ENCODE measurements at places on chromosomes 4 and X.

DNA sequence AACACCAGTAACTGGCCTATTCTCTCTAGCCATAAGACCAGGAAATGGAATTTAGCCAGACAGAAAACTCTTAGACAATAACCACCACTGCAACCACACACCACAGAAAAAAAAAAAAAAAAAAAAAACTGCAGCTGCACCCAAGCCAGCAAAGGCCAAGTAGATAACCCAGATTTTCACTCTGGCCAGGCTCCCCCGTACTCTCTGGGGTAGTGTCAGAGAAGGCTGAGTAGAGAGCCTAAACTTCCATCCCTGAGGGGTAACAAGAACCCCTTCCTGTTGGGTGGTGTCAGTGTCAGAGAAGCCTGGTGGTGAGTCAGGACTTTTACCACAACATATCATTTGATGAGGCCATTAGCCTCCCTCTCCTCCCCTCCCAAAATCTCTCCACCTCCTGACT, 5.6 kb upstream of the DLG3 start:
- no peak for DNase-seq

DNA sequence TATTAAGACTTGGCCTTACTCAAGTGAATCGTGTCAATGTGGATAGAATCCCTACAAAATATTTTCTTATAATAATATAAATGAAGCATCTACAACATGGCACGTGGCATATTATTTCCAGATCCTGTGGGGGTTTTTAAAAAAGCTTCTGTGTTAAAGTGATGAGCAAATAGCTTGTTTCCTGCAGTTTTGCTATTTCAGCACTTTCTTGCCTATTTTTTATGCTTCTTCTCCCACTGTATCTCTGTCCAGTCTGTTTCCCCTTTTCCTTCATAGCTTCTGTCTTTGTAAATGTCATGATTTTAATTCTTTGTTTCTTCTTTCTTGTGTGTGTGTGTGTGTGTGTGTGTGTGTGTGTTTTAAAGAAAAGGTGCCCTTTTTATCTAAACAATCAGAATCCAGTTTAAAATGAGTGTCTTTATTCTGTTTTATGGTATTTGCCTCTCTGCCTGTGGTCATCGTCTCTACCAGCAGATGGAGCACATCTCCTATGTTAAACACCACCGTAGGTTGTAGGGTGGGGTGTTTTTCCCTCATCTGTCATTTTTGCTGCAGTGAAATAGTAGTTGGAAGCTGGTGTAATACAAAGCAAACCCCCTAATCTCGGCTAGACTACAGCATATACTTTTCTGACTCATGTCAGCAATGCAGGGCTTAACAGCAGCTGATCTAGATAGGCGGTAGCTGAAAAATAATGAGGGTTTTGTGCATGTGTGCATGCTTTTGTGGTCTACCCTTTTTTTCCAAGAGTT, 33.1 kb downstream of the FTHL17 start:
- DNase-seq: no peak

GRCh38 chrX:37776987-37777325, 2.9 kb upstream of the CYBB start:
- no peak for DNase-seq

DNA sequence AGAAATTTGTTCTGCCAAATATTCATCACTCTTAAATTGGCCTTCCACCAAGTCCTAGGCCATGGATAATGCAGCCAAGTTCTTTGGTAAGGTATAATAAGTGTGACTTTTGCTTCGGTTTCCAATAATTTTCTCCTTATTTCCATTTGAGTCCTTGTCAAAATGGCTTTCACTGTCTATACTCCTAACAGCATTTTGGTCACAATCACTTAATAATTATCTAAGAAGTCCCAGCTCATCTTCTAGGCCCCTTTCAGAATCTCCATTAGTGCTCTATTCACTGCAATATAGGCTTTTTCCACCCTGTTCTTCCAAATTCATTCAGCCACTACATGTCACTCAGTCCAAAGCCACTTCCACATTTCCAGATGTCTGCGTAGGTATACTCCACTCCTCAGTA, 51.0 kb upstream of the SPIN4 start:
- no peak for DNase-seq

GRCh38 chr4:184536881-184537248, 62.5 kb upstream of the IRF2 start:
- no peak for DNase-seq

GRCh38 chr4:39933671-39934590, 43.8 kb downstream of the PDS5A start:
- DNase-seq: no peak

GRCh38 chr4:168673476-168673875, 176.6 kb downstream of the PALLD start:
- DNase-seq: no peak

GRCh38 chr4:151257704-151258103, 19.3 kb upstream of the PRSS48 start:
- no peak for DNase-seq

GRCh38 chr4:40448875-40449274, 113.7 kb downstream of the CHRNA9 start:
- DNase-seq: no peak

GRCh38 chrX:80765220-80765625, 44.5 kb downstream of the BRWD3 start:
- DNase-seq: no peak

DNA sequence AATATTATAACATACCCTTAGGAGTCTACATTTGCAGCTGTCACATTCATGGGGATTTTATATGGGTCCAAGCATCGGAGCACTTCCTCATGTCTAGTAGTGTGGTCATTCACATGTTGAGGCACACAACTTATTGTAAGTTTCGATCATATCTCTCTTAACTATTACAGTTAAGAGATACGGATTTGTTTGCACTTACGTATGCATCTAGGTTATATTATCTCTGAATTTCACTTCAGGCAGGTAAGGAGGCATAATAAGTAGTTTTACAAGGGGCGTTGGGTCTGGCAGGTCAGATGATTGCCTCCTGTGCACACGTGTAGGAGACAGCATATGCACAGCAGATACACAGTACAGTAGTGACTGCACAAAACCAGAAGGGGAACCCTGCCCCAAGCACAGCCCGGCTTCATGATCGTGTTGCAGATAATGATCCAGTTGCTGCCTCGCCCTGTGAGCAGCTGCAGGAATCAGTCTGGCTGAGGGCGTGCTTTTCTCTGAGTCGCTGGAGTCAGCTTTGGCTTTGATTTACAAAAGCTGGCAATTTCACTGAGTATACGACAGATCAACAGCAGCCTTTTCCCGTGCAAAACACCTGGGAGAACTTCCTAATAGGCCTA, 302.9 kb upstream of the GATB start:
- no peak for DNase-seq

DNA sequence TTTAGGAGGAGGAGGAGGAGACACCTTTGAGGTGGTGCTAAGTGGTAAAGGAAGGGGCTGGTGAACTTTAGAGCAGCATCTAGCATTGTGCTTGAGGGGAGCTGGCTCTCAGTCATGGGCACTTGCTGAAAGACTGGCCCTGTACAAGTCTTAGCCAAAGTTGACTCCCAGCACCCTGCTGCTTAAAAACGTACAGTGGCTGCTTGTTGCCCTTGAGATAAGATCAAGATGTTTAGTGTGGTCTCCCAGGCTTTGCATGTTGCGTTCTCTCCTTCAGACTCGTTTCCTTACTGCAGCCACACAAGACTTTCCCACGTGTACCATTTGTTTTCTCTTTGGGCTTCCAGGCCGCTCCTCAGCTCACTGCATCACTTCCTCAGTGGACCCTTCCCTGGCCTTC, 1.8 kb downstream of the MED28 start:
- DNase-seq: no peak

GRCh38 chr4:140691369-140691768, 64.8 kb downstream of the TBC1D9 start:
- DNase-seq: no peak

DNA sequence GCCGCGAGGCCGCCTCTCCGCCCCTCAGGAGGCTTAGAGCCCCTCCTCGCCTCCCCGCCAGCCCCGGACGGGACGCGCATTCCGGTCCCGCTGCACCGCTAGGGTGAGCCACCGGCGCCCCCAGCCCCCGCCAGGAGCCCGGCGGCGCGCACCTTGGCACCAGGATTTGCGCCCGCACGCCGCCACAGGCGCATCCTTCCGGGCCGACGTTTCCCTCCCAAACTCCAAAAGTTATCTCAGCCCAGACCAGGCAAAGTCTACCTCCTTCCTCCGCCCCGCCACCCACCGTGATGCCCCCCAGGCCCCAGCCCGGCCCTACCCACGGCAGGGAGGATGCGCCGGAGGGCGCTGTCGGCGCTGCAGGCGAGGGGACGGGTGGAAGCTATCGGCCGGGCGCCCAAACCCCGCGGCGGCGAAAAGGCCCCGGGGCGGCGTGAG, 538 bp downstream of the SCML2 start:
- no peak for DNase-seq

- DNase-seq: no peak
These were observed 576.0 kb downstream of the DACH2 start for GRCh38 chrX:86724277-86724676.

DNA sequence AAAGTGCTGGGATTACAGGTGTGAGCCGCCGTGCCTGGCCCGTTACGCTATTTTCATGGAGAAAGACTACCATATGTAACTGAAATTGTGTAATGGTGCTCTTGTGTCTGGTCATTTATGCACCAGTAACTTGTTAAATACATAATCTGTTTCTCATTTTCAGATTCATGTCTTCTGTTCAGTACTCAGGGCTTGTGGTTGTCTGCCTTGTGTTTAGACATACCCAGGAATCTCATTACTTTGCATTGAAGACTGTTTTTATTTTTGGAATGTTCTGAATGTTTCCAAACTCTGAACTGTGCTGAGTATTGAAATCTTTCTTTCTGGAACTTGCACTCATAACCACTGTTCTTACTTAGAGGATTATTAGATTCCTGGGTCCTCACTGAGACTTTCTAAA, 52.8 kb downstream of the PDLIM5 start:
- DNase-seq: no peak

DNA sequence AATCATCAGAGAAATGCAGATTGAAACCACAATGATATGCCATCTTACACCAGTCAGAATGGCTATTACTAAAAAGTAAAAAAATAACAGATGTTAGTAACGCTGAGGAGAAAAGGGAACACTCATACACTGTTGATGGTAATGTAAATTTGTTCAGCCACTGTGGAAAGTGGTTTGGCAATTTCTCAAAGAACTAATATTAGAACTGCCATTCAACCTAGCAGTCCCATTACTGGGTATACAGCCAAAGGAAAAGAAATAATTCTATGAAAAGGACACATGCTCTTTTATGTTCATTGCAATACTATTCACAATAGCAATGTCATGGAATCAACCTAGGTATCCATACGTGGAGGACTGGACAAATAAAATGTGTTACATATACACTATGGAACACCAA, 566.3 kb downstream of the STPG2 start:
- no peak for DNase-seq

DNA sequence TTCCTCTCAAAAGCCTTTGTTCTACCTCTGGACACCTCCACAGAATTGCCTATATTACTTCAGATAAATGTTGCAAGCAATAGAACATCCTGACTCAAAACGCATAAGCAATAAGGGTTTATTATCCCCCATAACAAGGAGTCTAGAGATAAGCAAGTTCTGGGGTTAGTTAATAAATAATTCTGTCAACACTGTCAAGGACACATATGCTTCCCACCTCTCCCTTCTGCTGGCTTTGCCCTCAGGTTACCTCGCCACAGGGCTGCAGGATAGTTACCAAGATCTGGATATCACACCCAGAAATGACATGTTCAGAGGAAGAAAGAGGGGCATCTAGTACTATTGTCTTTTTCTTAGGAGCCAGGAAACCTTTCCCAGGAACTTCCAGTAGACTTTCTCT, 14.0 kb upstream of the DUSP21 start:
- DNase-seq: no peak

DNA sequence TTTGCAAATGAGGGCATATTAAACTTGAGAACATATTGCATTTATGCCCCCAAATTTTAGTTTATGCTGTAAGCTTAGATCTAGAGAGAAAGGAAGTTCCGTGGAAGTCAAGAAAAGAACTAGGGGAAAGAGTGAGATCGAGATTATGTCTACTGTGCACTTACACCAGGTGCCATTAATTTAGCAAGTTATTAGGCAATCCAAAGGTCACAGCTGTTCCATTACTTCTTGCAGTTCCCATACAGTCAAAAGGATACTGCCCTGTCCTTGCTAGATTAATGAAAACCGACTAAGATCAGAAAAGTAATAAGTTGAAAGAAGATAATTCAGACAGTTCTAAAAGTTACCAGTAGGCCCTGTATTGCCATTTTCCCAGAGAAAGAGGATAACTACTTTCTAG, 49.3 kb upstream of the SLC7A11 start:
- DNase-seq: no peak

DNA sequence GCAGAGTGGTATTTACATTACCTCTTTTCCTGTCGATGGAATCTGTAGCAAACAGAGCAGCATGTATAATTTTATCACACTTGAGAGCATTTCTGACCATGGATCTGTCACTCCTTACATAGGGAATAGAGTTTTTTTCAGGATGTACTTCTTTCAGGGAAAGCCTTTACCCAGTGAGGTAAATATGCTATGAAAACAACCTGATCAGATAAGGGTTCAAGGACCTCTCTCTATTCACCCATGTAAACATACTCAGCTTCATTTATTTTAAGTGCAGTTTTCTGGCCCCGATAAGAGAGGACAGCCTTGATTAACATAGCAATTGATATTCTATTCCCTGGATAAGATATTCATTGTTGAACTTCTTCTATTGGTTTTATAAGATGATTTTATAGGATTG, 87.3 kb upstream of the ESX1 start:
- DNase-seq: no peak

GRCh38 chr4:73011629-73011985, 57.9 kb downstream of the COX18 start:
- no peak for DNase-seq

- DNase-seq: no peak
These were observed 490 bp upstream of the PDZD4 start for GRCh38 chrX:153830640-153831428.

GRCh38 chr4:139858436-139859205, 193.0 kb downstream of the MGST2 start:
- no peak for DNase-seq

All from activated CD8-positive, alpha-beta memory T cell treated with anti-CD3 and anti-CD28 coated beads for 1 hour (primary cell).